ENCODE measurements at places on chromosomes 7 and 10.

DNA sequence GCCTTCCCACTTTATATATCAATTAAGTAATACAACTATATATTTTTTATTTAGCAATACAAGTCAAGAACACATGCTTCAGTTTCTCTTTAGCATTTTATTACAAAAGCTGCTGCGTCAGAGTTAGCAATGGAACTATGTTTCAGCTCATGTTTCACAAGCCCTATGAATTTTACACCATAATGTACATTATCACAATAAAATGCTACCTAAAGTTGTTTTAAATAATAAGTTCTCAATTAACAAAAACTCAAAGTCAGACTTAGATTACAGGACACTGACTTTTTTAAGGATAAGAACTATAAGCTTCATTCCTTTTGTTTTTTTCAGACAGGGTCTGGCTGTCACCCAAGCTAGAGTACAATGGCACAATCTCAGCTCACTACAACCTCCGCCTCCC lies 52.3 kb downstream of the EZH2 start:
- DNase-seq: no peak

GRCh38 chr7:55108818-55109217 lies 90.0 kb downstream of the EGFR start:
- no peak for DNase-seq

GRCh38 chr10:69047111-69047832 lies 40.6 kb upstream of the SRGN start:
- DNase-seq: no peak

- DNase-seq: no peak
Measured at GRCh38 chr7:44226396-44226753, 25.6 kb downstream of the YKT6 start.

DNA sequence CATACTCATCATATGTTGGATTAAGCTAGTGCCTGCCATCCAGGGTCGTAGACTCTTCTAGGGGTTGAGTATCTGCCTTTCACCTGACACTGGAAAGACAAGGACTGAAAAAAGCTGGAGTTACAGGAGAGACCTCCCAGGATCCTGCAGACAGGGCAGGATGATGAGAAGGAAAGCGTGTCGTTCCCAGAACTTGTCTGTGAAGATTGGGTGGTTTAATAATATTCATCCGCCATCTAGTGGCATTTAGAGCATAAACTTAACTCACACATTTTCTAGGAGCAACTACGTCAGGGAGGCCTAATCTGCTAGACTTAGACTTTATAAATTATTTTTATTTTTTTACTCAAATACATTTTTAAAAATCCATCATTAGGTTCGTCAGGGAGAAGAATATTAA lies 59.6 kb downstream of the ADRB1 start:
- DNase-seq: no peak

- DNase-seq: no peak
Measured at GRCh38 chr10:90087197-90088023, 386.0 kb downstream of the KIF20B start.

DNA sequence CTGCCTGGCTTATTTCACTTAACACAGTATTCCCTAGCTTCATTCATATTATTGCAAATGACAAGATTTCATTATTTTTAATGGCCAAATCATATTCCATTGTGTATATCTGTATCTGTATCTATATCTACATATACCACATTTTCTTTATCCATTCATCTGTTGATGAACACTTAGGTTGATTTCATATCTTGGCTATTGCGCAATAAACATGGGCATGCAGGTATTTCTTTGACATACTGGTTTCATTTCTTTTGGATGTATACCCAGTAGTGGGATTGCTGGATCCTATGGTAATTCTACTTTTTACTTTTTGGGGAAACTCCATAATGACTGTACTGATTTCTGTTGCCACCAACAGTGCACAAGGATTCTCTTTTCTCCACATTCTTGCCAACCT lies 68.9 kb upstream of the CREB5 start:
- no peak for DNase-seq

GRCh38 chr7:155458111-155458877 lies at the start of gene EN2:
Gene EN2 (plus strand): TSS chr7:155458129. CDS start chr7:155458378, 249 bp downstream.
- DNase-seq: no peak

GRCh38 chr7:118239014-118239413 lies 14.5 kb downstream of the ANKRD7 start:
- DNase-seq: no peak
